ENCODE measurements at places on chromosomes 16 and 17. TPM values are rescaled to one million over a fixed set of nuclear protein-coding genes. Genes with fewer than 3 reads are reported as not detected.

GRCh38 chr17:5898406-5898805 lies 171.8 kb upstream of the WSCD1 start:
- DNase-seq: no peak

DNA sequence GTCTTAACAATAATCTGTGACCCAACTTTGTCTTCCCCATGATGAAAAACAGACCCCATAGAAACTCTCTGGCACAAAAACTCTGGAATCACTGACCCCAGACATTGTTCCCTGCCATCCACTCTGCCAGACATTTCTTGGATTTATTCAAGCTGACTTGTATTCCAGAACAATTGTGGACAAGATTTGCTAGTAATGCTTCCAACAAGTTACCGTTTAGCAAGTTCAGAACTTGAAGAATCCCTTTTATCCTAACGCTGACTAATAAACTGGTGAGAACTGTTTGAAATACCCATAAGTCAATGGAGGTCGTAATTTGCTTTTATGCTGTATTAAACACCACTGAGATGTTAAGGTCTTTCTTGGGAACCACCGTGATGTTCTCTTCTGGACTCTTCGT lies 10.5 kb downstream of the HSBP1 start:
- no peak for DNase-seq

DNA sequence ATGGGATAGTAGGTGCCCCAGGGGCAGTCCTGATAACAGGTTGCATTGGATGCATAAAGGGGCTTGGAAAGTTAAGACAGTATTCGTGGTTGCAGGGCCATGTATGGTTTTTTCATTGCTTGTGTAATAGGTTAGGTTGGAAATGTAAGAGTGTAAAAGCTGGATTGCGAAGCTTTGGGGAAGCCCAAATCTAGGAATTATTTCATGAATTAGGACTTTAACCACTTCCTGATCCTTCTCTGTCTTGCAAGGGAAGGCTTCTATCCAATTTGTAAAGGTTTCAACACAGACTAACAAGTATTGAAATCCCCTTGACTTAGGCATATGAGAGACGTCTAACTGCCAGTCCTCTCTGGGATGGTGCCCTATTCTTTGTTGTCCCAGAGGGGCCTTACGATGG lies 7.8 kb upstream of the CCL17 start:
- DNase-seq: no peak

DNA sequence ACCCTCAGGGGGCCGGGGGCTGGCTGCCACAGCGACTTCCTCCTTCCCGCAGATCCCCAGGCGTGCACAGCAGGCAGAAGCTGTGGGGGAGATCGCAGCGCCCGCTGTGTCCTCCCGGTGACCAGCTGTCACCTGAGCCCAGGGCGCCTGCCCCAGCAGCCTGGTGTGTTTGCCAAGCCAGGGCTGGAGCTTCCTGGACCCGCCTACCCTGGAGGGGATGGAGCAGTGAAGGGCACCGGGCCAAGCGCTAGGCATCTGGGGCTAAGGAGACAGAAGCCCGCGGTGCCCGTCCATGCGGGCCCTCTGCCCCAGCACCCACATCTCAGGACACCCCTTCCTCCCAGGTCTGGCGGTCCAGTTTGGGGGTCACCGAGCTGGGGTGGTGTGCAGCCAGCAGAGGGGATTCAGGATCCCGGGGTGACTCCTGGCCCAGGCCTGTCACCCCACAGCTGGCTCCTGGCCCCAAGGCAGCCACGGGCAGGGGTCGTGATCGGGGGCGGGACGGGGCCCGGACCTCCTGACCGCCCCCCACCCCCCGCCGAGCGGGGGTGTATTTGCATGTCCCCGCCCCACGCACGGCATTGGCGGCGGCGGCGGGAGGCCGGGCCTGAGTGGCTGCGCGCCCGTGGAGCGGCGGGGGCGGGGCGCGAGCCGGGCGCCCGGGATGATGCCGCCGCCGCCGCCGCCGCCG lies at the start of gene RAB26:
Gene RAB26, plus strand, starts transcription at position 645 of the 691 bp plus-strand sequence. CDS start 159 bp downstream, outside the sequence.
- DNase-seq: peak; percentile 70

DNA sequence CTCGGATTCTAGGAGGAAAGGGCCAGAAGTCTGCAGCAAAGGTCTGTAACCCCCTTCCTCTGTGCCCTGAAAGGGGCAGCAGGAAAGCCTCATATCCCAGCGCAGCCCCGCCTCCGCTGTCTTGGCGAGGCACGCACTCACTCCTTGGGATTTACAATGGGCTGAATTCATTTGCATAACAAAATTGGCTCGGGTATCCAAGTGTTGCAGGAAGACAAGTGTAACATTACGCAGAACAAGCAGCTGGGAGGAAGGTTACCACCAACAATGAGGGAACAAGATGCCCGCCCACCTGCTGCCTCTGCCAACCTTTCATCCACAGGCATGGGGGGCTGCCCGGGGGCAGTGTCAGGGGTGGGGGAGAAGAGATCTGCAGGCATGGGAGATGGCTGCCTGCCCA lies 130.4 kb downstream of the MRM1 start:
- DNase-seq: no peak

DNA sequence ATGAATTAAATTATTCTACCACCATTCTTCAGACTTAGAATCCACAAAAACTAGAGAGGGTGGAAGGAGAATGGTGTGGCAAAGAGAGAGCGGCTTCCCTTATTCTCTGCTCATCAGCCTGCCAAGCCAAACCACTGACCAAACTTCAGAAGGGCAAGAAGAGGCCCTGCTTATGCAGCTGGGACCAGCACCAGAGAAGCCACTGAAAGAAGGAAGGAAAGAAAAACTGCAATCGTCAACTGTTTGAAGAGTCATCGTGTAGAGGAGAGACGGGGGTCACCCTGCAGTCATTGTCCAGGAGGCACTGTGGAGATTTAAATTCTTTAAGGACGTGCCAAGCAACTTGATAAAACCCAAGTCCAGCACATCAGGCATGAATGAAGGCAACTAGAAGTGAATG lies 15.6 kb downstream of the PMP22 start:
- DNase-seq: no peak

DNA sequence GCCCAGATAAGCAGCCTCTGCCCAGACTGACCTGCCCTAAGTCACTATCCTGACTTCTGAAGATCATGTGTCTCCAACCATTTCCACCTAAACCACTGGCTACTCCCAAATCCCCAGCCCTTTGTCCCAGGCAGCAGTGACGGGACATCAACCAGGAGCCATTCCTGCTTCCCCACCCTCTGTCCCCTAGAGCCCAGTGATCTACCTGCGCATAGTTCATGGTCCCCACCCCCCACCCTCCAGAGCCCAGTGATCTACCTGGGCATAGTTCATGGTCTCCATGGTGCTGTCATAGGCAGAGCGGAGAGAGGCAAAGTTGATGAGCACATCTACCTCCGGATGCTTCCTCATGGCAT lies 26.8 kb downstream of the ACLY start:
- DNase-seq: no peak

DNA sequence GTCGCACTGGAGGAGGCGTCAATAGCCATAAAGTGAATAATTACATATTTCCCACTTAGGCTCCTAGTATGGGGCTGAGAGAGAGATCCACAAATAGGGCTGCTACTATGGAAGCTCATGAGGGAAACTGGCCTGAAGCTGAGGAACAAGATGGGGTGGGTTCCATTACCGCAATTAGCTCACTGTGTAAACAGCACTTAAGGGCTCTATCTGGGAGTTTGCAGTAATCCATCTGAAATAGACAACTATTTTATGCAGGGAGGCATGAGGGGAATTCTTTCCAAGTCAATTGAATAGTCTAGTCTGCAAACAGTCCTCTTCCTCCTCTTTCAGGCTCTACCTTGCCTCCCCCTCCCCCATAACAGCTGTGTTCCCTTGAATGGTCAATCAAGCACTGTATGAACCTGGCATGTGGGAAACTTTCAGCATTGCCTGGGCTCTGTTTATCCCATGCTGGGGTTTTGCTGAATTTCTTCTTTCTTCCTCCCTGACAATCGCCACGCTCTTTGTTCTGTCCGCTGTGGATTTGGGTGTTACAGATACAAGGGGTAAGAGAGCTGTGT lies 56.1 kb upstream of the MAF start:
- no peak for DNase-seq

GRCh38 chr16:67011274-67011673 lies 17.7 kb upstream of the CBFB start:
- no peak for DNase-seq

DNA sequence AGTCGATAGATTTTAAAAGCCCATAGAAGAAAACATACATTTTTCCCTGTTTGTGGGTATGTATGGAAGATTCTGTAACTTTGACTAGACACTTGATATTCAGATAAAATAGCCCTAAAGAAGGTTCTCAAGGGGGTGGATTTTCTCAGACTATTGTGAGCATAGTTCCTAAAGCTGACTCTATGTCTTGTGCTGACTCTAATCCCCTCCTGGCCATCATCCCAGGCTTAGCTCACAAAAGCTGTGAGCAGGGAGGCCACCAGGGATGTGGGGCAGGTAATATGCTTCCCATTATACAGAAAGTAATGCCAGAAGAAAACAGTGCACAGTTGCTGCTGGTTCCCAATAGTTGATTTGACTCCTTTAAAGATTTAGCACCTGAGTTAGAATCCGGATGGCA lies 32.0 kb downstream of the CDH13 start:
- no peak for DNase-seq

PROCA1 gene
- 0.82 TPM for polyA plus RNA-seq

C17orf50 gene
- not detected for polyA plus RNA-seq

VWA3A gene
- not detected for polyA plus RNA-seq

FNDC8 gene
- not detected for polyA plus RNA-seq

ALOXE3 gene
- 9.2 TPM for polyA plus RNA-seq

Data from mammary epithelial cell (primary cell).